ENCODE measurements at places on chromosomes 6 and 20. TPM values are rescaled to one million over a fixed set of nuclear protein-coding genes. Genes with fewer than 3 reads are reported as not detected.

DNAH8 gene
- 0.11 TPM for total RNA-seq

OTOR gene
- total RNA-seq = not detected

CLVS2 gene
- not detected for total RNA-seq

C20orf141 gene
- total RNA-seq = not detected

DNA sequence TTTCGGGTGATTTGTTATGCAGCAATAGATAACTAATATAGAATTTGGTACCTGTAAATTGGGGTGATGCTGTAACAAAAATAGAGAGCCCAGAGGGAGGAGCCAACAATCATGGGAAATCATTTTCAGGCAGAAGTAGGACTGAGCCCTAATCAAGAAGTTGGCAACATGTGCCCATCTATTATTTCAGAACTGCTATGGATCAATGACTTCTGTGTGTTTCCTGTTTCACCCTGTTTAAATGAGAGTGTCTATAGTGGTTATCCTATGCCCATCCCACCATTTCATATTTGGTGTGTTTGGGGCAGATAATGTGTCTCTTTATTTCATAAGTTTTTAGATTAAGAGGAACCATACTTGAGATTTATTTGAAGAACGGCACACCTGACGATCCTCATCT is 330.8 kb upstream of the CITED2 start:
- no peak overlapping the region for H3K4me3 ChIP-seq
- H3K27ac ChIP-seq = no peak overlapping the region
- H3K4me1 ChIP-seq = no peaks in the 10 kb centered on the region
- no peaks in the 10 kb centered on the region for H3K36me3 ChIP-seq
- H3K27me3 ChIP-seq = no peaks in the 10 kb centered on the region

DNA sequence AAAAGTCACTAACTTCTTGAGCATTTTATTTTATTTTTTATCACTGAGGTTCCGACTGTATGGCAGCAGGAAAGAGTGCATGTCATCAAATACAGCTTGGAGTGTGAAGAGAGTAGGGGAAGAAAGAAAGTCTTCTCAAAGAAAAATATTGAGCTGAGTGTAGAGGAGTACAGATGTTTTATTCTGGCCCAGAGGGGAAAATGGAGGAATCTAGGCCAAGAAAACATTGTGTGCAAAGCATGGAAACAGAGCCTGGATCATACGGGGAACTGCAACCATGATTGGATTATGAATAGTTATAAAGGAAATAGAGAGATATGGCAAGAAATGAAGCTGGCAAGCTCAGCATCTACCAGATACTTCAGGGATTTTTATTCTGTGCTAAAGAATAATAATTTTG is 104.2 kb upstream of the SCGN start:
- no peak overlapping the region for H3K27ac ChIP-seq
- H3K27me3 ChIP-seq = no peaks in the 10 kb centered on the region
- no peaks in the 10 kb centered on the region for H3K36me3 ChIP-seq
- DNase-seq = no peak
- H3K4me3 ChIP-seq = no peak overlapping the region
- no peaks in the 10 kb centered on the region for H3K4me1 ChIP-seq

DNA sequence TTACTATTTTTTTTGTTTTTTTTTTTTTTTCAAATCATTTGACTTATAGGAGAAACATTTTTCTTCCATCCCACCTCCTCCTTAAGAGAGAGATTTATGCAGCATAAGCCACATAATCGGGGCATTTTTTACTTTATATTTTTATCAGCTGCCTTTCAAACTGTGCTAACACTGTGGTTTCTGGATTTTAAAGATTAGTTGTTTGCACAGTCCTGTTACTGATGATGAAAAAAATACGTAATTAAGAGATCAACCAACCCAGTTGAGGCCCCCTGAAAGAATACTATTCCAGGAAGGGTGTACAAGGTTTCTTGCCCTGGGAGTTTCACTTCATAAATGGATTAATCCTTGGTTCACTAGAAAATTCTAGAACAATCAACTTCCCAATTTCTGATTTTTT is 68.3 kb downstream of the MMS22L start:
- no peaks in the 10 kb centered on the region for H3K27me3 ChIP-seq
- H3K36me3 ChIP-seq = no peaks in the 10 kb centered on the region
- no peak for DNase-seq

- no peak overlapping the region for H3K27ac ChIP-seq
- H3K36me3 ChIP-seq = no peaks in the 10 kb centered on the region
- no peak for DNase-seq
- H3K27me3 ChIP-seq = no peaks in the 10 kb centered on the region
- H3K4me1 ChIP-seq = no peaks in the 10 kb centered on the region
These were observed 16.5 kb upstream of the NTSR1 start for GRCh38 chr20:62692176-62692575.

- peak overlapping the region; percentile 62 for H3K27ac ChIP-seq
- no peak for DNase-seq
- no peaks in the 10 kb centered on the region for H3K27me3 ChIP-seq
- peak overlapping the region; percentile 38 for H3K4me3 ChIP-seq
- no peaks in the 10 kb centered on the region for H3K36me3 ChIP-seq
- peaks cover 32% of the 10 kb centered on the region for H3K4me1 ChIP-seq
These were observed 285.7 kb downstream of the BTBD9 start for GRCh38 chr6:38354037-38354381.

DNA sequence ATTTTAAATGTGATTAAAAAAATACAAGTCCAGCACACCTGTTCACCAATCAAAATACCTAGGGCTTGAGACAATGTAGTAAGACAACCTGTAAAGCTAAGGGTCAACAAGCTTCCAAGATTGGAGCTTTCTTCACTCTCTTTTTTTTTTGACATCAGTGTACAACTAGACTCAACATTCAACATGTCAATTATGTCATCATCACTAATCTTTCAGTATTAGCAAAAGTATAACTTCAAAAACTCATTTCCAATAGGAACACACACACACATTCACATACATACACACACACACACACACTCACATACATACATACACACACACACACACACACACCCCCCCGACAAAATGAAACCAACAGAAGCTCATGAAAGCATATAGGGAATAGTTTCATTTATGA is 26.0 kb downstream of the PRKN start:
- no peaks in the 10 kb centered on the region for H3K4me1 ChIP-seq
- no peak overlapping the region for H3K27ac ChIP-seq
- H3K36me3 ChIP-seq = no peaks in the 10 kb centered on the region
- no peak for DNase-seq
- no peaks in the 10 kb centered on the region for H3K27me3 ChIP-seq
- no peak overlapping the region for H3K4me3 ChIP-seq

DNA sequence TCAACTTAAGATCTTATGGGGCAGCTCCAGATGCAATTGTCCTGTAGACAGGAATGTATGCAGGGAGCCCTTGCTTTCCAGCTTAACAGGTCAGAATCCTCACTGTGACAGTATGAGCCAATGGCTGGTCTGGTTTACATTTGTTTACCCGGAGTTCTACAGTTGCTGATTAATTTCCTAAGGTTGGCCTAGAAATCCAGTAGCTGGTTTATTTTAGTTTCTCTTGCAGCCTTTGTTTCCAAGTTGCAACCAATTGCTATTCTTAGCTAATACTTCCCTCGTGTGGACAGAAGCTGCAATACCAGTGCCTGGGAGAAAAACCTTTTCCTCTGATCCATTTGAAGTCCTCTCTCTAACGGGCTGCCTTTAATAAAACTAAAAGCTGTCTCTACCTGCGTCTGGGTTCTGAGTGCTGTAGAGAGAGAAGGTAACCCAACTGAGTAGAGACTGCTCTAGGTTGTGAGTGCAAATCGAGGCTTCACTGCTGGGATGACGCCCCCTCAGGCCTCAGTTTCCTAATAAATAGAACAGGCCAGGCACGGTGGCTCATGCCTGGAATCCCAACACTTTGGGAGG is 45.9 kb downstream of the ZNF217 start:
- peak; percentile 21 for DNase-seq
- no peak overlapping the region for H3K4me3 ChIP-seq
- H3K4me1 ChIP-seq = no peaks in the 10 kb centered on the region
- H3K36me3 ChIP-seq = no peaks in the 10 kb centered on the region

GRCh38 chr6:31597006-31597405 is 4.2 kb upstream of the NCR3 start:
- no peaks in the 10 kb centered on the region for H3K27me3 ChIP-seq
- no peak overlapping the region for H3K27ac ChIP-seq
- DNase-seq = no peak
- no peak overlapping the region for H3K4me3 ChIP-seq
- no peaks in the 10 kb centered on the region for H3K36me3 ChIP-seq

- no peaks in the 10 kb centered on the region for H3K27me3 ChIP-seq
- no peaks in the 10 kb centered on the region for H3K4me1 ChIP-seq
- H3K27ac ChIP-seq = no peak overlapping the region
- no peak for DNase-seq
- no peak overlapping the region for H3K4me3 ChIP-seq
These were observed 33.0 kb upstream of the SCP2D1 start for GRCh38 chr20:18780385-18781130.

- no peaks in the 10 kb centered on the region for H3K27me3 ChIP-seq
- no peak for DNase-seq
- H3K27ac ChIP-seq = no peak overlapping the region
- H3K4me3 ChIP-seq = no peak overlapping the region
- H3K4me1 ChIP-seq = no peaks in the 10 kb centered on the region
- H3K36me3 ChIP-seq = no peaks in the 10 kb centered on the region
These were observed 202.7 kb downstream of the MAFB start for GRCh38 chr20:40486297-40486696.

GRCh38 chr20:42635699-42636411 is 553.9 kb downstream of the PTPRT start:
- H3K36me3 ChIP-seq = no peaks in the 10 kb centered on the region
- no peak overlapping the region for H3K27ac ChIP-seq
- no peak overlapping the region for H3K4me3 ChIP-seq
- no peaks in the 10 kb centered on the region for H3K4me1 ChIP-seq
- no peak for DNase-seq
- no peaks in the 10 kb centered on the region for H3K27me3 ChIP-seq

DNA sequence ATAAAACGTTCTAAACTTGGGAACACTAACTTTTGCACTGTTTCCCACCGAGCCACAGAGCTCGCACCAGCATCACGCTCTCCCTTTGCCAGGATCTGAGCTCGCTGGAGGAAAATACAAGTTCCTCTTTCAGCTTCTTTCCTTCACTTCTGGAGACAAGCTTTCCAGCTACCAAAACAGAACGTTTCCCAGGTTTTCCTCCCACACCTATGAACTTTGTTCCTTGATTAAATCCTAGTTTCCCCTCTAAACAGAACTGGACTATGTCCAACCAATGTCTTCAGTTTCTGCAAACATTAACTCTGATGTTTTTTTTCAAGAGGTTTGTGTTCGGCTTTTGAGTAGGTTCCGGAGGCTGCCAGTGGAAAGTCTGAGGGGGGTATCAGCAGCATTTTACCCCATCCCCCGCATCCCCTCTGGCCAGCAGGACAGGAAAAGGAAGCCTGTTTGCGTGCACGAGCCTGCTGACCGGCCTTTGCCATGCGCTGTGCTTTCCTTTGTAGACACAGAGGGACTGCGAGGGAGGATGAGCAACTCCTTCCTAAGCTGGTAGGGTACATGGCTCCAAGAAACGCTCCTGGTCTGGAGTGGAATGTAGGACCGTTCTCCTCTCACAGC is 135.5 kb downstream of the LY86 start:
- no peak overlapping the region for H3K27ac ChIP-seq
- no peak for DNase-seq
- peaks cover 11% of the 10 kb centered on the region for H3K4me1 ChIP-seq
- H3K36me3 ChIP-seq = no peaks in the 10 kb centered on the region

GRCh38 chr6:7035837-7036249 is 71.9 kb upstream of the RREB1 start:
- no peaks in the 10 kb centered on the region for H3K36me3 ChIP-seq
- H3K4me1 ChIP-seq = no peaks in the 10 kb centered on the region
- no peaks in the 10 kb centered on the region for H3K27me3 ChIP-seq
- H3K4me3 ChIP-seq = no peak overlapping the region
- H3K27ac ChIP-seq = no peak overlapping the region
- no peak for DNase-seq

- H3K4me3 ChIP-seq = no peak overlapping the region
- H3K4me1 ChIP-seq = no peaks in the 10 kb centered on the region
- no peak for DNase-seq
- no peaks in the 10 kb centered on the region for H3K36me3 ChIP-seq
- H3K27ac ChIP-seq = no peak overlapping the region
These were observed 402.5 kb upstream of the FKBP1C start for GRCh38 chr6:62808565-62809293.

DNA sequence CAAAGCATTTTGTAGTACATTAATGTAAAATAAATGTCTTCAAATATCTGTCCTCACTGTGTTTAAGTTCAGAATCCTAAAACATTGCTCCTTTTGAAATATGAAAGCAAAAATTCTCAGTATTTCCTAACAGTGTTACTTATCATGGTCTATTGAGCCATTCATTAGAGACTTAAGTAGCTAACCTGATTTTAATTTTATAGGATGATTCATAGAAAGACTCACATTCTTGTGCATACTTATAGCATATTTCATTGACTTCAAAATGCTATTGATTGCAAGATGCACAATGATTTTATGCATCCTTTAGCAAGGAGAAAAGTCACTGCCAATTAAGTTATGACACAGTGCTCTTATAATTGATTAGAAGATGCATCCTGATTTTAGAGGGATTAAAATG is 85.7 kb downstream of the HIVEP1 start:
- H3K4me3 ChIP-seq = no peak overlapping the region
- no peak for DNase-seq
- H3K4me1 ChIP-seq = 0 out of 2 replicates have a peak, but pooled peaks cover 3% of the 10 kb centered on the region
- H3K27me3 ChIP-seq = no peaks in the 10 kb centered on the region
- H3K27ac ChIP-seq = no peak overlapping the region

DNA sequence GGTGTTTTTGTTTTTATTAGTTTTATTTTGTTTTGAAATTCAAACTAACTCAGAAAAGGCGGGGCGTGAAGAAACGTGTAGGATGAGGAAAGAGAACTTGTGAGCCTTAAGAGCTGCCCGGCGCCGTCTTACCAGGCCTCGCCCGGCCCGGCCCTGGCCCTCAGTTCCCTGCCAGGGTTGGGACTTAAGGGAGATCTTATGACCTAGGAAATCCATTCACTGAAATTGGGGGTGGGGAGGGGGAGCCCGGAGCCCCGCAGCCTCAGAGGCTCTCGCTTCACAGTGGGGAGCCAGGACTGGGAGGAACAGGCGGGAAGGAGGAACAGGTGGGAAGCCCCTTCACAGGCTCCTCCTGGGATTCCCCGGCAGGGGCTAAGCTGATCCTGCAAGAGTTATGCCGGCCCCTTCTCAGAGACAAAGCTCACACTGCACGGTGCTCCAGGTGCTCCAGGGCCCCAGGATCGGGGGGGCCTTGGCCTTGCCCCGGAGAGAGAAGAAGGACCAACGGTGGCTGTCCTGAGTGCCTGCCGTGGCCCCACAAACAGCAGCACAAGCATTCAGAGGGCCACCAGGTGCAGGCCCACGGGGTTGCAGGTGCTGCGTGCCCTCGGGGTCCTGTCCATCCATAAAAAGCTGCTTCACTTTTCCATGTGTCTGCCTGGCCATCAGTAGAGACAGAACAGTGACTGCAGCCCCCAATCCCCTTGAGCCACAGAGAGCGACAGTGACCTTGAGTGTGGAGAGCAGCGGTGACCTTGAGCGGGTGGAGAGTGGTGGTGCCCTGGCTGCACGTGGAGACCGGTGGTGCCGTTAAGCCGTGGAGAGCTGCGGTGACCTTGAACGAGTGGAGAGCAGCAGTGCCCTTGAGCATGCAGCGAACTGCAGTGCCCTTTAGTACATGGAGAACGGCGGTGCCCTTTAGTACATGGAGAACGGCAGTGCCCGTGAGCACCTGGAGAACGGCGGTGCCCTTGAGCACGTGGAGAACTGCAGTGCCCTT is 152.7 kb downstream of the DLL1 start:
- no peaks in the 10 kb centered on the region for H3K36me3 ChIP-seq
- no peak overlapping the region for H3K4me3 ChIP-seq
- H3K4me1 ChIP-seq = no peaks in the 10 kb centered on the region

Measured in GM12878 (cell line).